ENCODE measurements at places on chromosomes 3 and 15. TPM values are rescaled to one million over a fixed set of nuclear protein-coding genes. Genes with fewer than 3 reads are reported as not detected.

Gene RASGRP1
- total RNA-seq = 0.22 TPM

Gene MAGI1
- 19.6 TPM for total RNA-seq

Gene LHFPL4
- not detected for total RNA-seq

Gene SOX2
- not detected for total RNA-seq

Gene SLC22A13
- 0.22 TPM for total RNA-seq

Gene CHST14
- 8.5 TPM for total RNA-seq

Gene KCNMB2
- 0.87 TPM for total RNA-seq

Gene GOLGA8O
- 1.7 TPM for total RNA-seq

Gene PLS1
- total RNA-seq = 1.8 TPM

Gene GP5
- under 0.01 TPM for total RNA-seq

Gene CCR9
- not detected for total RNA-seq

Gene MLF1
- total RNA-seq = 11.2 TPM

Gene SYNPR
- total RNA-seq = not detected

Gene PRTG
- 1.5 TPM for total RNA-seq

Data from uterine smooth muscle cell (primary cell).